ENCODE measurements at places on chromosomes 3 and 15.

DNA sequence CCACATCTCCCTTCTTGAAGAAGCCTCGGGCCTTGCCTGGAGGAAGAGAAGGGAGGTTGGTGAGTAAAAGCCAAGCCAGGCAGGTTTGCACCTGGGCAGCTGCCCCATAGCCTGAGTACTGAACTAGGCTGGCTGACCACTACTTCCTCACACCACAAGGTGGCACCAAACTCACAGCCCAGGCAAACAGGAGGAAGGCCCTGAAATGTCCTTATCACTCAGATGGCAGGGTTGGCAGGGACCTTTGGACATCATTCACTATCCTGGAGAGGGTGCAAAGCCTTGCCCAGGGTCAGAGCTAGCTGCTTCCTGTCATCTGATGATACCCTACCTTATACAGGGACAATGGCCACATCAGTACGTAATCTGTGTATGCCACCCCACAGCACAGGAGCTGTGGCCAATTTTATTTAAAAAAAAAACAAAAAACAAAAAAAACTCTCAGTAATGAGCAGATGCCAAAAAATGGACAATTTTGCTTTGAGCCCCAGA is 2.2 kb upstream of the GRAMD2A start:
- peak; percentile 82 for DNase-seq

GRCh38 chr15:51185213-51186159 is 90.8 kb upstream of the TNFAIP8L3 start:
- no peak for DNase-seq

DNA sequence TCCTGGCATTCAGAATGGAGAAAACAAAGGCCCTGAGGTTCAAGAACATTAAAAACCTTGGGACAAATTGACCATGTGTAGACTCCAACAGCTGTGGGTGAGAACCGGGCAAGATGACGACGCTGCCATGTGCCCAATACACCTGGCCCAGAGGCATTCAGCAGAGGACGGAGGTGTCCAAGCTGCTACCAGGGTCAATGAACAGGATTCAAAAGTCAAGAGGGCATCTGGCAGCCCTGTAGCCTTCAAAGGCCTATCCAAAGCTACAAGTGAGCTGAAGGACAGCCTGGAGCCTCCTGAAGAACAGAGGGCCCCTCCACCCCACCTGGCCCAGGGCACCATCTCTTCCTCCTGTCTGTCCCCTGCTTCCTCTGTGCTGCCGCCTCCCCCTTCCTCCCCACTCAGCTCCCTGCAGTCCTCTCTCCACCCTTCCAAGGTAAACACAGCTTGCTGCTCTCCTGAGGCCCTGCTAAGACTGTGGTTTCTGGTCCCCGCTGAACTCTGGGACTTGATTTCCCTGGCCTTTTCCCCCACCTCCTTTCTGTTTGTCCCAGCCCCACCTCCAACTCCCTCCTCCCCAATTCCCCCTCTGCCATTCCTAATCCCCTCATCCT is 57.5 kb downstream of the HMCES start:
- DNase-seq = no peak

DNA sequence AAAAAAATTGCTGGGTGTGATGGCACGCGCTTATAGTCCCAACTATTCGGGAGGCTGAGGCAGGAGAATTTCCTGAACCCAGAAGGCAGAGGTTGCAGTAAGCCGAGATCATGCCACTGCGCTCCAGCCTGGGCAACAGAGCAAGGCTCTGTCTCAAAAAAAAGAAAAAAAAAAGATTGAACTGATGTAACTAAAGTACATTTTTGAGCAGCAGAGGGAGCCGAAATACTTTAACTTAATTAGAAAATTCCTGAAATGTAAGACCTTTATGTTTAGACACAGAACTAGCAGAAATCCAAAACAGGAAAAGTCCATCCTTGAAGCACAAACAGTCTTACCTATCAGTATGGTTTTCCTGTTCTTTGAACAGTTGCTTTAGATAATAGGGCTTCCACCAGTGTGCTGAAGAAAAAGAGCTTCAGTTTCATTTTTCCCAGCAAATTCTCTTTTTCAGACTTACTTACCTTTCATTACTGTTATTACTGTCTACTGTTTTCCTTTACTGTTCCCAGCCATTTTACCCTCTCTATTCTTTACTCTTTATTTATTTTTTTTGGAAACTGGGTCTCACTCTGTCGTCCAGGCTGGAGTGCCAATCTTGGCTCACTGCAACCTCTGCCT is 33.4 kb upstream of the ZNF609 start:
- DNase-seq = peak; percentile 29

GRCh38 chr3:47791193-47791855 is 9.6 kb upstream of the SMARCC1 start:
- DNase-seq = no peak

GRCh38 chr3:147404800-147405230 is 1.5 kb downstream of the ZIC4 start:
- DNase-seq = no peak

GRCh38 chr3:107561980-107562379 is 39.2 kb downstream of the BBX start:
- no peak for DNase-seq

- DNase-seq = no peak
Observed at GRCh38 chr3:145190138-145190537, 970.8 kb downstream of the PLOD2 start.

- no peak for DNase-seq
Observed at GRCh38 chr3:12508291-12508700, 24.0 kb downstream of the TSEN2 start.

- DNase-seq = no peak
Observed at GRCh38 chr3:191328383-191328961, 722 bp upstream of the CCDC50 start.

- no peak for DNase-seq
Observed at GRCh38 chr15:77122576-77122975, 51.7 kb upstream of the TSPAN3 start.

DNA sequence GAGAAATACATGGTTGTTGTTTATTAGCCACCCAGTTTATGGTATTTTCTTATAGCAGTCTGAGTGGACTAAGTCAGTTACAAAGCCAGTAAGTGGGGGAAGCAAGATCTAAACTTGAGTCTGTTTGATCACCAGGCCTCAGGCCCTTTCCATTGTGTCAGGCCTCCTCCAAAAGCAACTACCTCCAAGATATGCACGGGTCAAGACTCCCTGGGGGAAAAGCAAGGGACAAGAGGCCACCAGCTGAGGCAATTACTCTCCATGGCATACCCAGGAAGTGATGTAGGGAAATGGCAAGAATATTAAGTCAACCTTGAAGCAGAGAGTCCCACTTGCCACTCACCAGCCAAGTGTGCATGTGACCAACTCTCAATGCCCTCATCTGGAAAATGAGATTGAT is 28.6 kb upstream of the SRGAP3 start:
- no peak for DNase-seq

Data from CD4-positive, alpha-beta T cell treated with Interleukin-10 for 1 hour (primary cell).